ENCODE measurements at places on chromosomes 5 and 9. TPM values are rescaled to one million over a fixed set of nuclear protein-coding genes. Genes with fewer than 3 reads are reported as not detected.

Gene IL3
- not detected for total RNA-seq

DNA sequence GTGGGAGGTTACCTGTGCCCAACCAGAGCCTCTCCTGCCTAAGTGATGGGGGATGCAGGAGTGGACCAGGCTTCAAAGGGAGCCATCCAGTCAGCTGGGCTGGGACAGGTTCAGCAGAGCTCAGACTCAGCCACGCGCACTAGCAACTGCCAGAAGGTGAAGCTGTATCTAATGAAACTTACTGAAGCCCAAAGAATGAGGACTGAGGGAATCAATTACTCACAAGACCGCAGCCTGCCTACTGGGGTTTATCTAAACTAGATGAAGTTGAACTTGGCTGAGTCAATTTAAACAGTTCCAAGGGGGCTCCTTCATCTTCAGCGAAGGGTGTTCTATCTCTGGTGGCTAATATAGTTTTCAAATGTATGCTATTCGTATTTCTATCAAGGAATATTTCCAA, 11.4 kb downstream of the HAND1 start:
- no peaks in the 10 kb centered on the region for H3K27me3 ChIP-seq
- no peaks in the 10 kb centered on the region for H3K36me3 ChIP-seq
- H3K4me1 ChIP-seq = no peaks in the 10 kb centered on the region
- no peak overlapping the region for H3K27ac ChIP-seq
- DNase-seq = no peak
- H3K4me3 ChIP-seq = no peak overlapping the region

GRCh38 chr5:15501091-15501791, 1.3 kb downstream of the FBXL7 start:
- peak overlapping the region; percentile 80 for H3K4me3 ChIP-seq
- H3K36me3 ChIP-seq = no peaks in the 10 kb centered on the region
- H3K27me3 ChIP-seq = no peaks in the 10 kb centered on the region
- H3K4me1 ChIP-seq = peaks cover 34% of the 10 kb centered on the region
- no peak for DNase-seq

DNA sequence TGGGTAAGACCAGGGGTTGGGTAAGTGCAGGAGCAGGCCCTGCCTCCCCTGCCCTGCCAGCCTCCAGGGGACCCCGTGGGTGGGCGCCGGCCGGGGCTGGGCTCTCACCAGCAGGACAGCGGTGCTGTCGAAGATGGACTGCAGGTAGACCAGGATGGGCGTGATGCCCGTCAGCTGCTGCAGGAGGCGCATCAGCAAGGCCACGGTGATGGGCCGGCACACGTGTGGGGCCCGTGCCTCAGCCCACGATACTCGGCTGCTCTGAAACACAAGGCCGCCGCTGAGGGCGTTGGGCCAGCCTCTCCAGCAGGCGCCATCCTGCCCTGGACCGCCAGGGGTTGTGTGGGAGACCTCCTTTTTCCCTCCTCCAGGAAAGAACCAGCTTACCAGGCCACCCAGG, 4.0 kb downstream of the SLC2A6 start:
- no peaks in the 10 kb centered on the region for H3K36me3 ChIP-seq
- no peaks in the 10 kb centered on the region for H3K27me3 ChIP-seq

Gene PCDHGA3
- total RNA-seq = 9.1 TPM

DNA sequence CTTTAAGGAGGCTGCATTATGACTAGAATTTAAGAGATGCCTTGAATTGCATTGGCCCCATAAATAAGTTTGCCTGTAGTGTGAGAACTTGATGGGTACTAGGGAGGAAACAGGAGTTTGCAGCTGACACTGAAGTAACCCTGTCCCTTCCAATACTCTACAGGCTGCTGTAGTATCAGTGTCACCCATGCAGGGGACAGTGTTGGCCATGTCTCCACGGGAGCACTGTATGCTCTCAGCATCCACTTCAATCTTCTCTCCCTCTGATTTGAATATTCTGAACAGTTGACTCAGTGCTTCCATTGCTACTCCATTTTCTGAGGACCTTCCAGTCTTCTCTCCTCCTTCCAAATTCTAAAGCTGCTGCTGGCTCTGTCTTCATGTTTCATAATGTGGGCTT, 11.4 kb upstream of the IFNA14 start:
- DNase-seq = no peak
- H3K4me3 ChIP-seq = no peak overlapping the region
- no peaks in the 10 kb centered on the region for H3K4me1 ChIP-seq
- H3K27me3 ChIP-seq = no peaks in the 10 kb centered on the region
- H3K36me3 ChIP-seq = no peaks in the 10 kb centered on the region

DNA sequence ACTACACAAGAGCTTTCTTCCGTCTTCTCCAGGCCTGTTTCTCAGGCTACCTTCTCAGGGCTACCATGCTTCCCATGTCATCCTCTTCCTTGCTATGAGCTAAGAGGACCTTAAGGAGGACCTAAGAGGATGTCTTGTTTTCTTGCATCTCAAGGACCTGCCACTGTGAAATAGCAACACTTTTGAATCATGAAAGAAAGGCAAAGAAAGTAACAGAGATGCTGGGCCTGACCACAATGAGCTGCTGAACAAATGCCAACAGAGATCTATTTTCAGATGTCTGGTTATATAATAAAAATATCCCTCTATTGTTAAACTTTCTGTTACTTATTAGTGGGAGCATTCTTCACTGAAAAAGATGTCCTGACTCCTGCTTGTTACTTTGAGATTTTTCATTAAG, 36.7 kb upstream of the ANXA1 start:
- DNase-seq = no peak
- no peaks in the 10 kb centered on the region for H3K27me3 ChIP-seq
- no peaks in the 10 kb centered on the region for H3K36me3 ChIP-seq
- H3K4me1 ChIP-seq = no peaks in the 10 kb centered on the region

DNA sequence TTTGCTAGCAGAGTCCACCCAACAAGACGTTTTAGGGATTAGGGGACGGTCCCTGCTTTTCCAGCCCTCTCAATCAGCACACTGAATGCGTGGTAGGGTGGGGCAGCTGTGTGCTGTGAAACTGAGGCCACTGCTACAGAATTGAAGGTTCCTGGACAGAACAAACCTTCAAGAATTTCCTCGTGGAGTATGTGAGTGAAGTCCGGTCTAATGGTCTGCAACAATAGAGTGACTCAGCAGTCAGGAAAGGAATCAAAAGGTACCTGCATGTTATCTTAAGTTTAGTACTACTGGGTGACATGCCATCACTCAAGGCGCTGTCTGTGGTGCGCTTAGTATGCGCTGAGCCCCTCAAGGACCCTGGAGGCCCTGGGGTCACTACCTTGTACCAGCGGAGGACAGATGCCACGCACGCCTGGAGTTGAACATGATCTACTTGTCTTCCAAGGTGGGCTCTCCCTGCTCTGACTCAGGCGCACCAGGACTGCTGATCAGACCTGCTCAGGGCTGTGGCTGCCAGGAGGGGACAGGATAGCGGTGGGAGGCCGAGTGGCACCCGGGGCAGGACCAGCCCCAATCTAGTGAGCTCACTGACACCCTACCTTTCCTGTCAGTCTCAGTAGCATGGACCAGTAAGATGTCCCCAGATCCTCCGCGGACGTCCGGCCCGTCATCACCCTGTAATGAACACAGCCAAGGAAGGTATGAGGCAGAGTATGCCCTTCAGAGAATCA, 50.5 kb downstream of the PRRT1B start:
- no peak overlapping the region for H3K4me3 ChIP-seq
- no peak overlapping the region for H3K27ac ChIP-seq
- no peak for DNase-seq
- peaks cover 51% of the 10 kb centered on the region for H3K36me3 ChIP-seq

DNA sequence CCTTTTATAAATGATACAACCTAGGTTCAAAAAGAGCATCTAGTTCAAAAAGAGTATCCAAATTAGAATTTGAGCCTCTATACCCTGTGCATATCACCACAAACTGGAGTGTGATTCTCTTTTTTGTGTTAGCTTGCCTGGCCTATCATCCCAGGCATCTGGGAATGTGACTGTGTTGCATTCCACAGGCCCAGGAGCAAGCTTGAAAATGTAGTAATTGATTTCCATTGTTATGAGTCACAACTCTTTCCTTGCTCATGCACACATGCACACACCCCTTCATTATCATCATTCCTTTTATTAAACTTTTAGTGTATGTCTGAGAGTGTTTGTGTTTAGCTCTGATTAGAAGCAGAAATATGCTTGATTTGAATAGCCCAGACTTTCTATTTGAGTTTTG, 75.2 kb downstream of the FCHO2 start:
- no peak overlapping the region for H3K4me3 ChIP-seq
- H3K4me1 ChIP-seq = no peaks in the 10 kb centered on the region
- H3K27ac ChIP-seq = no peak overlapping the region

- H3K27me3 ChIP-seq = no peaks in the 10 kb centered on the region
- no peaks in the 10 kb centered on the region for H3K4me1 ChIP-seq
- DNase-seq = no peak
- no peaks in the 10 kb centered on the region for H3K36me3 ChIP-seq
- H3K4me3 ChIP-seq = no peak overlapping the region
Measured at GRCh38 chr5:99314721-99315120, 385.9 kb upstream of the CHD1 start.

Gene ELOVL7
- total RNA-seq = 18.5 TPM

Gene UIMC1
- 27.3 TPM for total RNA-seq

GRCh38 chr5:62134811-62135210, 171.2 kb upstream of the KIF2A start:
- no peak overlapping the region for H3K27ac ChIP-seq
- H3K36me3 ChIP-seq = no peaks in the 10 kb centered on the region
- no peaks in the 10 kb centered on the region for H3K27me3 ChIP-seq
- no peak overlapping the region for H3K4me3 ChIP-seq

Gene SLC1A3
- 44.7 TPM for total RNA-seq

DNA sequence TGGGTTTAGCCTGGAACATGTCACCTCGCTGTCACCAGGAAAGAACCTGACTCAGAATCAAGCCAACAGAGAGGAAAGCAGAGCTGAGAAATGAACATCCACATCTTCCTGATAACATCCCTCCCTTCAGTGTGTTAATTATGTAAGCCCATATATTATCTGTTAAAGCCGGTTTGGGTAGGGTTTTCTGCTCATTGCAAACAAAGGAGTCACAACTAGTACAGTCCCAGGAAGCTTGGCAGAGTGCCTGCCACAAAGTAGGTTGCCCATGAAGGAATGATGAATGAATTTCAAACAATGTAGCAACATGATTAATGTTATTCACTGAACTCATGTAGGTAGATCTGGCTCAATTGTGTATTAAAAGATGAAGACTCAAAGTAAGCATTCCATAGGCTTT, 10.4 kb upstream of the PPARGC1B start:
- no peaks in the 10 kb centered on the region for H3K27me3 ChIP-seq
- no peak overlapping the region for H3K4me3 ChIP-seq

- no peaks in the 10 kb centered on the region for H3K36me3 ChIP-seq
- no peaks in the 10 kb centered on the region for H3K27me3 ChIP-seq
- peaks cover 13% of the 10 kb centered on the region for H3K4me1 ChIP-seq
- peak overlapping the region; percentile 83 for H3K4me3 ChIP-seq
- DNase-seq = no peak
Measured at GRCh38 chr5:177023303-177023664, 788 bp downstream of the ZNF346 start.

Gene LRRC70
- total RNA-seq = 3.6 TPM

Gene RNF183
- total RNA-seq = not detected

DNA sequence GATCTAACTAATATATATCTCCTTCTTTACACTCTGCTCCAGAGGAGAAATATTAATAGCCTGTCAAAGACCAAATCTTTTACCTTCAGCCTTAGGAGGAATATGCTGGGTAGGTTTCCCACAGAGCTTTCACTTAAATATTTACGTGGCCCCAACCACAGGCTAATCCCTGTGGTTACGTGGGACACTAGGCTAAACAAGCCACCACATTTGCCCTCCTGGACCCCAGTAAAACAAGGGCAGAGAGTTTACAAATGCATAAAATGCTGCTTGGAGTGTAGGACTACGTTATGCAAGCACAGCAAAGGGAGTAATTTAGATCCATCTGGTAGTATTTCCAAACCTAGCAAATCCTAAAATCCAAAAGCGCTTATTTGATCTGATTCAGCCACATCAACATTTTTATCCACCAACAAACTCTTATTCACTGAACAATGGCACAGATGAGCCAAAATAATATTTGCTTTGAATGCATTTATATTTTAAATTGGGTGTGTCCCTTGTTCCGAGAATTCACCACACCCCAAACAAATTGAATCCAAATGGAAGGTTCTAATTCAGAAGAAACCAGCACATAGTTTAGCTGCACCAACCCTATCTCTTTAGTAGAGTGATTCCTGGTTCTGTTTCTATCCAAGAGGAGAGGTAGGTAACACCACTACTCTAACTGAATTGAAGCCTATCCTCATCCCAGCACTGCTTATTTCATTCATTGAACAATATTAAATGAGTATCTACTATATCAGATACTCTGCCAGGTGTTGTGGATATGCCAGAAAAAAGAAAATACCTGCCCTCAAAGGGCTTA, 179.0 kb downstream of the TSSK1B start:
- H3K4me3 ChIP-seq = no peak overlapping the region
- DNase-seq = no peak
- H3K27ac ChIP-seq = no peak overlapping the region
- H3K36me3 ChIP-seq = no peaks in the 10 kb centered on the region

- no peaks in the 10 kb centered on the region for H3K4me1 ChIP-seq
- no peak for DNase-seq
- H3K27ac ChIP-seq = no peak overlapping the region
- no peak overlapping the region for H3K4me3 ChIP-seq
- no peaks in the 10 kb centered on the region for H3K27me3 ChIP-seq
Measured at GRCh38 chr5:92560698-92561401, 1020.2 kb downstream of the NR2F1-AS1 start.

DNA sequence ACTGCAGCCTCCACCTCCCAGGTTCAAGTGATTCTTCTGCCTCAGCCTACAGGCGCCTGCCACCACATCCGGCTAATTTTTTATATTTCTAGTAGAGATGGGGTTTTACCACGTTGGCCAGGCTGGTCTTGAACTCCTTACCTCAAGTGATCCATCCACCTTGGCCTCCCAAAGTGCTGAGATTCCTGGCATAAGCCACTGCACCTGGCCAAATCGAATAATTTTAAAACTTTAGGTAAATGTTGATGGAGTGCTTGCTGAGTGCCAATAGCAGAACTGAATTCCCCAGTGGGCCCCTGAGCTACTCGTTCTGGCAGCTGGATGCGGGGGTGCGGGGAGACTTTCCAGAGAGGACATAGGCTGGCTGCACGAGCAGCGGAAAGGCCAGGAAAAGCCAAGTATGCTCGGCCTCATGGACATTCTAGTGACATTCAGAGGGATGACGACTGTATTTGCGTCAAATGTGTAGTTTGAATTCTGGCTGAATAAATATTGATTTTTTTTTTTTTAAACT, 16.8 kb downstream of the TRAF2 start:
- peak overlapping the region; percentile 54 for H3K4me3 ChIP-seq
- H3K27ac ChIP-seq = peak overlapping the region; percentile 70
- DNase-seq = no peak
- H3K27me3 ChIP-seq = no peaks in the 10 kb centered on the region
- H3K36me3 ChIP-seq = no peaks in the 10 kb centered on the region
